ENCODE measurements at places on chromosomes 5 and 9. TPM values are rescaled to one million over a fixed set of nuclear protein-coding genes. Genes with fewer than 3 reads are reported as not detected.

SYNPO gene
- 2.7 TPM for total RNA-seq

- peak; percentile 49 for DNase-seq
Observed at GRCh38 chr5:135878156-135878620, 17.5 kb downstream of the IL9 start.

SPATA31D1 gene
- not detected for total RNA-seq

GRCh38 chr9:20314981-20315380 lies 307.3 kb downstream of the MLLT3 start:
- no peak for DNase-seq

GRCh38 chr9:135214054-135214640 lies 126.7 kb downstream of the OLFM1 start:
- no peak for DNase-seq

FBP2 gene
- total RNA-seq: 0.14 TPM

DNA sequence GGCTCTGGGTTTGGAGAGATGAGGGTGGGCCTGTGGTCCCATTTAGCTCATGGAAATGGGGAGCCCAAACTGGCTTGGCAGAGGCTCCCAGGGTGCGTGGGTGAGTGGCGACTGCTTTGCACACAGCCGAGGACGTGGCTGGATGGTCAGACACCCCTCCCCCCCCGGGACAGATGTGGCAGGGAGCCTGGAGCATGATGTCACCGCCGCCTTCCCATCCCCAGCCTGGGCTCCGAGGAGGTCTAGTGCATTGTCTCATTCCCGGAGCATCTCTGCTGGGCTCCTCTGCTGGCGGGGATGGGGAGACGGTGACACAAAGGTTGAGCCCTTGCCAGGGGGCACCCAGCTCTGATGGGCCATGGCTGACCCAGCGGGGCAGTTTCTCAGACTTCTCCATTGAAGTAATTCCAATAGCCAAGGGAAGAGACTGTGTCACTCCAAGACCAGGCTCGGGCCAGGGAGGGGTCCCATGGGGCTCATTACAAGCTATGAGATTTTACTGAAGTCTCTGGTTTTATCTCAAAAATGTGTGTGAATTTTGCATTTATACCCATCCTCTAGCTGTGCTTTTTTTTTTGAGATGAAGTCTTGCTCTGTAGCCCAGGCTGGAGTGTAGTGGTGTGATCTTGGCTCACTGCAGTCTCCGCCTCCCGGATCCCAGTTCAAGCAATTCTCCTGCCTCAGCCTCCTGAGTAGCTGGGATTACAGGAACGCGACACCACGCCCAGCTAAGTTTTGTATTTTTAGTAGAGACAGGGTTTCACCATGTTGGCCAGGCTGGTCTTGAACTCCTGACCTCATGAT lies 36.1 kb downstream of the HMCN2 start:
- DNase-seq: no peak

TNFSF15 gene
- total RNA-seq: not detected

GRCh38 chr5:159539678-159540077 lies 209.4 kb upstream of the IL12B start:
- DNase-seq: no peak

DNA sequence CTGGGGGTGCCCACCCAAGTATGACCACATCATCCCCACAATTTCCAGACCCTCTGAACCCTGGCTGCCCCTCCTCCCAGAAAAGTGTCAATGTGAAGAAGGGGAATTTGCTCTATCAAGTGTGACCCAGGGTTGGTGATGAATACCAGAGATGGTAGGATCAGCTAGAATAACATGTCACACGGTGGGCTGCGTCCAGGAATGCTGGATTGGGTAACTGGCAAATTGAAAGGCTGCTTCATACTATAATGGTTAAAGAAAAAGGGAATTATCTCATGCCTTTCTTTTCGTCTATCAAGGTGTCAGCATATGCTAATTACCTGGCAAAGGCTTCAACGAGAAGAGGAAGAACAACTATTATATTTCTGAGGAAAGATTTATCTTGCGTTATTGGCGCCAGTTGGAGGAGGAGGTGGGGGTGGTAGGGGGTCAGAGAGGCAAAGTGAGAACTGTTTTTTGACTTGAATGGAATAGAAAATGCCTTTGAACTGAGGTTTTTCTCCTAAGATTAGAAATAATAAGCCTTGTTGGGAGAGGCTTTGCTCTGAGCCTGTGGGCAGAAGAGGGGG lies 27.8 kb upstream of the ARAP3 start:
- DNase-seq: no peak

DNA sequence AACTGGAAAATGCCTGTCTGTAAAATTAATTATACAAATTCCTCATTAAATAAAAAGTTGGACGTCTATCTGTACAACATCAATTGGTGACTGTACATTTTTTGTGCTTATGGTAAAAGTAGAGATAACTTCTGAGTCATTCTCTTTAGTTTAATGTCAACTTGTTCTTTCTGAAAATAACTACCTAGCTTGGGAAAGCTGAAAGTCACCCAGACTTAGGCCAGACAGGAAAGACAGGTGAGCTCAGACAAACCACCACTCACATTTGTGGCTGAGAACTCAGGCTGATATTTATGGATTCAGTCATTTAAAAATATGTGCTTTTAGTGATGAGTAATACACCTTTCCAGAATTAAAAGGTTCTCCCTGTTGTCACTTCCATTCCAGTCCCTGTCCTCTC lies 31.9 kb upstream of the ENTREP1 start:
- no peak for DNase-seq

GRCh38 chr9:134052491-134052890 lies 15.3 kb downstream of the BRD3 start:
- no peak for DNase-seq

Data from G401 (cell line).